Motor neuron (in vitro differentiated cells): ENCODE measurements at places on chromosomes 4 and X. TPM values are rescaled to one million over a fixed set of nuclear protein-coding genes. Genes with fewer than 3 reads are reported as not detected.
A peak's percentile ranks its signal among the peaks of the same experiment; 100 is the strongest.

- no peak for ATAC-seq
Measured at GRCh38 chr4:3673716-3674478, 92.3 kb upstream of the ADRA2C start.

GRCh38 chr4:67899096-67899495 is 15.3 kb upstream of the TMPRSS11D start:
- no peak for ATAC-seq

- no peak for ATAC-seq
Measured at GRCh38 chr4:89001647-89002445, 55.1 kb downstream of the FAM13A start.

DNA sequence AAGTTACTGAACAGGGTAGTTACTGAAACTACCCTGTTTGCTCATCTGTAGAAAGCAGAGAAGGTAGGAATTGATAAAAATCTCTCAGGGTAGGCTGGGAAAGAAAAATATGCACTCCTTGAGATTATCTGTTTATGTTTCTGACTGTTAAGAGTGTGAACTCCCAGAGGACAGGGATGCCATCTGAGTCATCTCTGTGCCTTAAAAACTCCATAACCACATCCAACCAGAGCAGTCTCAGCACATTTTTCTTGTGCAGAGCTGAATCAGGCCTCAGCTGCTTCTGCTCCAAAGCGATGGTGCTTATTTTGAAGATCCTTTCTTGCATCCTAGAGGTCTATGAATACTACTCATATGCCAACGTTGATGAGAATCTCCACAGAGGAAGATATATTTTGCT is 9.9 kb downstream of the CENPVL3 start:
- ATAC-seq, result no peak

GRCh38 chrX:151634937-151635336 is 60.3 kb upstream of the PRRG3 start:
- ATAC-seq, result no peak

CD38 gene
- total RNA-seq, result 0.97 and 1.3 TPM in 2 replicates

DNA sequence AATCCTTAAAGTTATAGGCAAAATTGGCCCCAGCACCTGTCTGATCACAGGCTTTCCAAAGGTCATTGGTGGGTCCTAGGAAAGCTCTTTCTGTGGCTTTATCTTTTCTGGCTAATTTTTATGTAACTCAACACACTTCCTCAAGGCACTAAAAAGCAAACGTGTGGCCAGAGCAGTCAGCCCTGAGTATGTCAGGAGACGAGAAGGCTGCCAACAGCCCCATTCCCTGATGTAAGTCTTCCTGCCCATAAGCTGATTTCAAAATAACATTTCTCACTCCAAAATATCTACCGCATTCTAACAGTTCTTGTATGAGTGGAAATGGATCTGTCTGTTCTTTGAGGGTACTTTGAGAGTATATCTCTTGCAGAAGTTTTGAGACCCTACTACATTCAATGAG is 25.5 kb upstream of the FUNDC1 start:
- ATAC-seq, result no peak

FGFBP2 gene
- total RNA-seq, result 0.71 and 0.74 TPM in 2 replicates

- no peak for ATAC-seq
Measured at GRCh38 chr4:153065276-153065675, 129.2 kb downstream of the FHDC1 start.

GRCh38 chr4:156633847-156634246 is 337.8 kb downstream of the PDGFC start:
- no peak for ATAC-seq

- no peak for ATAC-seq
Measured at GRCh38 chr4:186204103-186204559, 12.8 kb downstream of the CYP4V2 start.

DNA sequence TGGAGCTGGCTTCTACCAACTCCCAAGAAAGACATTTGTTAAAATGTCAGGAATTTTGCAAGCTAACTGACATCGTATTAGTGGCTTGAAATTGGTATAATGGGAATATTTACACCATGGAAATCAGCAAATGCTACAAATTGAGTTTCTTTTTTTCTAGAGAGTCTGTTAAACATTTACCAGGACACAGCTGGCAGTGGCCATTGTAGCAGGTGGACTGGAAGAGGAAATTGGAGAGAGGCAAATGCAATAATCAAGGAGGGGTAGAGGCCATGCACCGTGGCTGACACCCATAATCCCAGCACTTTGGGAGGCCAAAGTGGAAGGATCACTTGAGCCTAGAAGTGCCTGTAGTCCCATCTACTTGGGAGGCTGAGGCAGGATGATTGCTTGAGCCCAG is 32.9 kb upstream of the TSR2 start:
- no peak for ATAC-seq

USP17L25 gene
- not detected in 2 replicates for total RNA-seq

DNA sequence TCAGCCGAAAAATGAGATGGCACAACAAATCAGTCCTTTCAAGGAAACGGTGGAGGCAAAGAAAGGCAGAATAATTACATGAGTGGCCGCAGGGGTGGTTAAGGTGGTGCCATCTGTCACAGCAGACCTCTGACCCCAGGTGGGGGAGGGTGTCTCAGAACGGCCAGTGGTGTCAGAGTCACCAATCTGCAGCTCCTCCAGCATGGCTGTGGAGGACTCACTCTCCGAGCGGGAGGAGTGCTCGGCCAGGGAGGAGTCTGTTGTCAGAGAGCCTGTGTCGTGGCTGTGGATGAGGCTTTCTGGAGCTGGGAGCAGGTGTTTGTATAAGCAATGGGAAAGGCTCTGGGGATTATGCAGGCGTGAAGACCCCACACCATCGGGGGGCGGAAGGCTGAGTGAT is 130.3 kb upstream of the PDLIM3 start:
- peak; percentile 12 for ATAC-seq

GRCh38 chr4:184217634-184218033 is at the start of gene ENPP6:
Gene ENPP6, minus strand, starts transcription at chr4:184217873. Its CDS starts 54 bp downstream, at chr4:184217819.
- no peak for ATAC-seq

- ATAC-seq, result no peak
Measured at GRCh38 chr4:38111024-38111423, 150.8 kb downstream of the PTTG2 start.

STPG2 gene
- 0.17 and 0.18 TPM in 2 replicates for total RNA-seq

FABP2 gene
- total RNA-seq, result 0.08 TPM in 1 of 2 replicates, not detected in the other

GRCh38 chr4:101594588-101594987 is 195.9 kb upstream of the BANK1 start:
- ATAC-seq, result no peak

DNA sequence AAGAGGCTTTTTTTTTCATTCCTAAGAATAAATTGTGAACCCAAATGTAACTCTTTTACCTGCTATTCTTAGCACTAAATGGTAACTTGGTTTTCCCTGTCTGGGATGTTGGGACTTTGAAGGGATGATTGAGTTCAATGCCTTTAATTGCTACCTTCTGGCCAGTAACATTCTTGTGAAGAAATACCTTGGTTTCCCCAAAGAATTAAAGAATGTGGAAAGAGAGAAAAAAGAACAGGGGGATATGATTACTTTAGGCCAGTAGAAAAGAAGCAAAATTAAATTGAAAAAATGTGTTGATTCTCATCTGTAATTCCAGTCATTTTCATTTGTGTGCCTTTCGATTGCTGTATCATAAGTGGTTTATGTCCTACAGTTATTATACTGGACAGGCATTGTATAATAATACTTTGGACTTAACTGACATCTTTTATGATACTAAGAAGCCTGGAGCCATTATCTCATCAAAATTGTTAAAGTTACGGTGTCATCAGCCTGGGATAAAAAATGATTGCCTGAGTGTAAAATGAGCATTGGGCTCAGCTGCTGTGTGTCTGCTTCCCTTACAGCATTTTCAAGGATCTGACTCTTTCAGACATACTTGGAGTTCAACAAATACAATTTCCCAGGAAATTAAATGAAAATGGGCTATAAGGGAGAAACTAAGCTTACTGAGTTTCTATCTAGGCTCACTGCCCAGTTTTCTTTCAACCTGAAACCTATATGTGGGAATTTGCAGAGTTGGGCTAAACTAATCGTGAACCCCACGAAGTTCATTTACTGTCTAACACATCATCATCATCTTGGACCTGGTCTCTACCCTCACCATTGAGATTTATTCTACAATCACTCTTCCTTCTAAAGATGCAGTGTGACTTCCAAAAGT is 146.3 kb downstream of the SHROOM3 start:
- ATAC-seq, result no peak

RENBP gene
- 5.3 and 6.0 TPM in 2 replicates for total RNA-seq

DNA sequence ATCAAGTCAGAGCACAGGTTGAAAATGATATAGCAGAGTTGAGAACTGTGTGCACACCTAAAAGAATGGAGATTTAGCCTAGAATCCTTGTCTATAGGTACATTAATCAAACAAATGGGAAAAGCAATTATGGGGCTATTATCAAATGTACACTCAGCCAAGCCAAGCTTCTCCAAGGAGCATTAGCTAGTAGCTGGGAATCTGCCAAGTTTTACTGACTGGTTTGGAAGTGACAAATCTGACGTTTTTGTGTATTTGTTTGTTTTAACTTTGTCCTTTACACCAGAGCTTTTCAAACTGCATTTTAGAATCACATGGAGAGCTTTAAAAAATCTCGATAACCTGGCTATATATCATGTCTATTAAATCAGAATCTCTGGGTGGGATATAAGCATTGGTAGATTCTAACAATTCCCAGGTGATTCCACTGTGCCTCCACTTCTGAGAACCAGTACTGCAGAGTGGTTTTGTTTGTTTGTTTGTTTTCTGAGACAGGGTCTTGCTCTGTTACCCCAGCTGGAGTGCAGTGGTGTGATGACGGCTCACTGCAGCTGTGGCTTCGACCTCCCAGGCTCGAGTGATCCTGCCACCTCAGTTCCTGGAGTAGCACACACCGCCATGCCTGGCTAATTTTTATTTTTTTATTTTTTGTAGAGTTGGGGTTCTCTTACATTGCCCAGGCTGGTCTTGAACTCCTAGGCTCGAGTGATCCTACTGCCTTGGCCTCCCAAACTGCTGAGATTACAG is 279.8 kb downstream of the UNC5C start:
- no peak for ATAC-seq

DIAPH2 gene
- total RNA-seq, result 3.1 and 3.4 TPM in 2 replicates

PCDH19 gene
- total RNA-seq, result 0.73 and 0.75 TPM in 2 replicates

DNA sequence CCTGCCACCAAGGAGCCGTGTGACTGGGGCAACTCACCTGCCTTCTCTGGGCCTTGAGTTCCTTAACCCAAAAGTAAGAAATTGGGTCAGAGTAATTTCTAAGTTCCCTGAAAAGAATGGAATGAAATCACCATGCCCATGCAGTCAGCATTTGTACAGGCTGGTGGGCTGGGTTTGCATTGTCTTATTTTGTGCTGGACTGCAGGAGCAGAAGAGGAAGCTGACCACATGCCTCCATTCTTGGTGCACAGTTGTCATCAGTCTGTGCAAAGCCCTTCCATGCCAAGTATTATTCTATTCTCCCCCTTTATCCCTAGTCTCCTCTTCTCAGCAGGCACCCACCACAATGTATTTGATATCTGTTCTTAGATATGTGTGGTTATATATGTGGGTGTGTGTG is 56.3 kb downstream of the FHDC1 start:
- ATAC-seq, result no peak

DNA sequence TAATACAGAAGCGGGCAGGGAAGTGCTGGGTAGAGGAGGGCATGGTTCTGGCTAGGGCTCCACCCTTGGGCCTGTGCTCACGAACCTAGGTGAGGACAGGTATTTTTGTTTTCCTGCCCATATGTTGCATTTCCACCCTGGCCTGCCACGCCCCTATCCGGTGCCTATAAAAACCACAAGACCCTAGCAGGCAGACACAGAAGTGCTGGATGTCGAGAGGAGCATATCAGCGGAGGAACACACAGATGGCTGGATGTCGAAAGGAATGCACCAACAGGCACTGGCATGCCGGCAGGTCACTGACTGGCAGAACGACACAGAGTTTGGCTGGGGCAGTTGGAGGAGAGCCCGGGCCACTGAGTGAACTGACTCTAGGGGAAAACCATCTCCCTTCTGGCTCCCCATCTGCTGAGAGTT is 316.6 kb upstream of the BOD1L1 start:
- ATAC-seq, result no peak

DNA sequence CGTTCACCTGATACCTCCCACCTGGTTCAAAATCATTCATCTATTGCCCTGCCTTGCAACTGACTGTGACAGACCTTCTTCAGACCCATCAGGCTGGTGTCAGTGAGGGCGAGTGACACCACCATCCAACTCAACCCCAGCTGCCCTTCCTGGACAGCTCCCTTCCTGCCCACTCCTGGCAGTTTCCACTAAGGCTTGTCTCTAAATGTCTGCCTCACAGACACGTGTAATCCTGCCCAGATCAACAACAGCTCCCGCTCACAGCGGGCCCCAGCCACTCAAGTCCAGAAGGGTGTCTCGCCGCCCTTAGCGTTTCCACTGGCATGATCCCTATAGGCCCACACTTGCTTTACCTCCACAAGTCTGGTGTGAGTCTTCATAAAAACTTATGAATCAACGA is 28.9 kb downstream of the ACSL1 start:
- no peak for ATAC-seq

GABRE gene
- 0.17 and 0.36 TPM in 2 replicates for total RNA-seq

DNA sequence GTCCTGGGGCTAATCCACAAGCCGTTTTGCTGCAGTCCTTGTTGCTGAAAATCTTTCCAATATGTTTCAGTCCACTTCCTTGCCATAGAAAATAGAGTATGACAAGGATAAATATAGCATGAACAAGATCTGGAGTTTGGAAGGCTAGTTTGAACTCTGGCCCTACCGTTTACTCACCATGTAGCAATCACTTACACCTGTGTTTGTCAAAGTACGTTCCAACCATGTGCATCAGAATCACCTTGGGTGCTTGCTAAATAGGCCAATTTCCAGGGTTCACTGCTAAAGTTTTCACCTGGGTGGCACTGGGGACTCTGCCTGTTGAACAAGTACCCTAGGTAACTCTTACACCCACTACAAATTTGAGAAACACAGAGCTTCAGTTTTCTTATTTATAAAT is 188.9 kb downstream of the ENOX2 start:
- ATAC-seq, result no peak

- ATAC-seq, result no peak
Measured at GRCh38 chrX:155997436-155997835, at the start of gene IL9R. Gene IL9R, plus strand, starts transcription at chrX:155997696. Its CDS starts 64 bp downstream, at chrX:155997760.

DNA sequence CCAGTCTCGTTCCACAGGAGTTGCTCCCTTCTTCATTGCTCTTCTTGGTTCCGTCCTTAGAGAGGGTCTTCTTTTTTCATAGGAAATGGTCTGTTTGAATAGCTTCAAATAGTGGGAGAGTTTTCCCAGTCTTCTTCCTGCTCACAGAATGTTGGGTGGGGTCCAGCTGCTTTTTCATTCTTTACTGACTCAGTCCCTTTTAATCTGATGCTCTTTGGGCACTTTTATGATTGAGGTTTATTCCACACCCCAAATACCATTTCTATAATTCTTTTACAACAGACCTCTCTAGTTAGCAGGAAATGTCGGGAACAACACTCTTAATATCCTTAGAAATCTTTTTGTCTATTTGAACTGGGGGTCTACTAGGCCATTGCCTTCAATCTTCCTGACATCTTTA is 239.5 kb downstream of the PRDM5 start:
- no peak for ATAC-seq
